Upper lobe of right lung (tissue), 1 donor: ENCODE measurements at places on chromosomes 1 and 21. TPM values are rescaled to one million over a fixed set of nuclear protein-coding genes. Genes with fewer than 3 reads are reported as not detected.

DNA sequence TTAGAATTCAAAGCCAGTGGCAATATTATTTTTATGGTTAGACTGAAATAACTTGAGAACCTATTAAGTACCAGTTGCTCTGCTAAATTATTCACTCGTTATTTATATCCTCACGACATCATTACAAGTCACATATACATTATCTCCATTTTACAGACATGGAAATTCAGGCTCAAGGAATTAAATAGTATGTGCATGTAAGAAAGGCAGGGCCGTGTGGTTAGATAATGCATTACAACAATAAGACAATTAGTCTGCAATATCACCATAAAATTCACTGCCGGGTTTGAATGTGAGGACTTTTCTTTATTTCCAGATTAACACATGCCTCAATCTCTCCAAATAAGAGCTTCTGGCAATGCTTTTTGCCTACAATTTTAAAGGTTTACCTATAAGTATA lies 523.4 kb downstream of the PTBP2 start:
- no peak for DNase-seq

DNA sequence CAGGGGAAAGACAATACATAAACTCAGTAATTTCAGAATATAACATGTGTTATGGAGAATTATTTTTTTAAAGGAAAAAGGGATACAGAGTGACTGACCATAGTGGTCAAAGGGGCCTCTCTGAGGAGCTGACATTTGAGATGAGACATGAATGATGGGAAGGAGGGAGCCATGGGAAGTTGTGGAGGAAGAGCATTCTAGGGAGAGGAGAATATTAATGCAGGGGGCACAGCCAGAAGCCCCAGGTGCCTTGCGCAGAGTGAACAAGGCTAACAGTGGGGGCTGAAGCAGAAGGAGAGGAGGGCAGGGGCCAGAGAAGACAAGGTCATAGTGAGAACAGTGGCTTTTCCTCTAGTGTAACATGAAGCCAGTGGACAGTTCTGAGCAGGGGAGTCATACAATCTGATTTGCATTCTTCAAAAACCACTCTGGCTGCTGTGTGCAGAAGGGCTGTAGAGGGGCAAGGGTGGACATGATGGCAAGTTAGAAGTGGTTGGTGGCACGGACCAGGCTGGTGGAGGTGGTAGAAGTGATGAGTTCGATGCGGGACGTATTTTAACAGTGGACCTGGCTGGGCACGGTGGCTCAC lies 28.2 kb upstream of the IFNLR1 start:
- DNase-seq = no peak

DNA sequence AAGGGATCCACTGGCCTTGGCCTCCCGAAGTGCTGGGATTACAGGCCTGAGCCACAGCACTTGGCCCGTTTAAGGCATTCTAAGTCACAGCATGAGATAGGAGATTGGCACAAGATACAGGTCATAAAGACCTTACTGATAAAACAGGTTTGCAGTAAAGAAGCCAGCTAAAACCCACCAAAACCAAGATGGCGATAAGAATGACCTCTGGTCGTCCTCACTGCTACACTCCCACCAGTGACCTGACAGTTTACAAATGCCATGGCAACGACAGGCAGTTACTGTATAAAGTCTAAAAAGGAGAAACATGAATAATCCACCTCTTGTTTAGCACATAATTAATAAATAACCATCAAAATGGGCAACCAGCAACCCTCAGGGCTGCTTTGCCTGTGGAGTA lies 33.3 kb upstream of the RCC2 start:
- DNase-seq = no peak

- DNase-seq = no peak
These were observed 165.2 kb downstream of the NTMT2 start for GRCh38 chr1:170310951-170311350.

DNA sequence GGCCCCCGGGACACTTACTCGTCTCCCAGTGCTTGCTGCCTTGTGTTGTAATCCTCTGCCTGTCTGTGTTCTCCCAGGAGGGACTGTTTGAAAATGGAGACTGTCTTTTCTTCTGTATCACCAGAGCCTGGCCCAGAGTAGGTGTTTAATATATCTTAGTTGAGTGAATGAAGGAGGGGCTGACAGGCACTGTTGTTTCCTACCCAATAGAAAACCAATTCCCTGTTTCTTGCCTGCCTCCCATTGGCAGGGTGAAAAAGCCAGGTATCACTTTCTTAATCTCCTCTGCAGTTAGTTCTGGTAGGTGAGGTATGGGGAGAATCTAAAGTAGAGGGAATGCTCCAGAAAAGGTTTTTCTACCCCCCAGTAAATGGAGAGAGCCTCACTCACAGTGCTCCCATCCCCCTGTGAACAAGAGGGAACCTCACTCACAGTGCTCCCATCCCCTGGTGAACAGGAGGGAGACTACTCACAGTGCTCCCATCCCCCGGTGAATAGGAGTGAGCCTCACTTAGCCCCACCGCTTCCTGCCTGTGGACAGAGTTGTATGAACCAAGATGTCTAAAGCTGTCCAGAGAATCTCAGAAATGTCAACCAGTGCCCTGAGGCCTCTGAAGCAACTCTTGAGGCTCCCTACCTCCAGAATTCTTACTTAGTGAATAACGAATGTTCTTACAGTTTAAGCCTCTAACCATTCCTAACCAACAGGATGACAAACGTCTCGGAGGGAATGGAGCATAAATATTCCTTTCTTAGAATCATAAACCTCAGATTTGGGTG lies at the start of gene GJA5:
Gene GJA5 (minus strand): TSS at position 122 of the 780 bp plus-strand sequence. CDS start 1,364 bp downstream, outside the sequence.
- DNase-seq = no peak

DNA sequence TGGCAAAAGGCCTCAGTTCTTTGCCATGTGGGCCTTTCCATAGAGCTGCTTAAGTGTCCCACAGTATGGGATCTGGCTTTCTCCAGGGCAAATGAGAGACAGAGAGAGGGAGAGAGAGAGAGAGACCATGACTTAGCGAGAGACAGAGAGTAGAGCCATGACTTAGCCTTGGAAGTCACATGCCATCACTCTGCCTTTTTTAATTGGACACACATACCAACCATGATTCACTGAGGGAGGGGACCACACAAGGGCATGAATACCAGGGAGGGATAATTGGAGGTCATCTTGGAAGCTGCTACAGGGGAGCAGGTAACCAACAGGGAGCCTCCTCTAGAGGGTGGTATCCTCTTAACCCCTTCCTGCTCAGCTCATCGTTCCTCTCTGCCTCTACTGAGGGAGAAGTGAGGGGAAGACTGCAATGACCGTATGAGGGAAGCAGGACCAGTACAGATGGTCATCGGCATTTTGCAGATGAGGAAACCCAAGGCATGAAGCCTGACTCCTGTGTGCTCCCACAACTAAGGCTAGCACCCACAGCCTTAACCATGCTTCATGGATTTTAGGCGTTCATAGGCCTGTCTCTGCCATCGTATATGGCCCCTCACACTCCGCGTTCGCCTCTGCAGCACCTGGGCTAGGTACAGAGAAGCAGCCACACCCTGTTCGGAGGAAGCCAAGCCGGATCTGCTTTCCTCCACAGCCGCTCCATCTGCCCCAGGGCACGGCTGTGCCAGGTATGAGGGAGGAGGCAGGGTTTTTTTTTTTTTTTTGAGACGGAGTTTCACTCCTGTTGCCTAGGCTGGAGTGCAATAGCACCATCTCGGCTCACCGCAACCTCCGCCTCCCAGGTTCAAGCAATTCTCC lies 38.6 kb downstream of the MEF2D start:
- DNase-seq = no peak

- peak; percentile 49 for DNase-seq
These were observed 9.2 kb downstream of the POU3F1 start for GRCh38 chr1:38037221-38037939.

DNA sequence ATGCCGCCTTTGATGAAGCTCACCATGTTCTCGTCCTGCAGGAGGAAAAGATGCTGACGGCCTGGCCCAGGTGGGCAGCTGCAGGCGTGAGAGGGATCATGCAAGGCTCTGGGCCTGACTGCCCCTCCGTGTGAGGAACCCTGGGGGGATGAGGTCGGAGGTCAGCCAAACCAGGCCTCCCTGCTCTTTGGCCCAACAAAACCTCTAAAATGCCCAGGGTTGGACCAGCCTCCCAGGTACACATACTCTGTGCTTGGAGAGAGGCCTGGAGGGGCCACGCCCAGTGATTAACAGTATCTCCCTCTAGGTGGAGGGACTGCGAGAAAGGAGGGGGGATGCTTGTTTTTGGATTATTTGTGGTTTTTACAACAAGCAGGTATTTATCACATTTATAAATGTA lies 21.1 kb downstream of the TTC39A start:
- no peak for DNase-seq

GRCh38 chr21:31043471-31043870 lies 5.2 kb upstream of the KRTAP19-8 start:
- no peak for DNase-seq

DNA sequence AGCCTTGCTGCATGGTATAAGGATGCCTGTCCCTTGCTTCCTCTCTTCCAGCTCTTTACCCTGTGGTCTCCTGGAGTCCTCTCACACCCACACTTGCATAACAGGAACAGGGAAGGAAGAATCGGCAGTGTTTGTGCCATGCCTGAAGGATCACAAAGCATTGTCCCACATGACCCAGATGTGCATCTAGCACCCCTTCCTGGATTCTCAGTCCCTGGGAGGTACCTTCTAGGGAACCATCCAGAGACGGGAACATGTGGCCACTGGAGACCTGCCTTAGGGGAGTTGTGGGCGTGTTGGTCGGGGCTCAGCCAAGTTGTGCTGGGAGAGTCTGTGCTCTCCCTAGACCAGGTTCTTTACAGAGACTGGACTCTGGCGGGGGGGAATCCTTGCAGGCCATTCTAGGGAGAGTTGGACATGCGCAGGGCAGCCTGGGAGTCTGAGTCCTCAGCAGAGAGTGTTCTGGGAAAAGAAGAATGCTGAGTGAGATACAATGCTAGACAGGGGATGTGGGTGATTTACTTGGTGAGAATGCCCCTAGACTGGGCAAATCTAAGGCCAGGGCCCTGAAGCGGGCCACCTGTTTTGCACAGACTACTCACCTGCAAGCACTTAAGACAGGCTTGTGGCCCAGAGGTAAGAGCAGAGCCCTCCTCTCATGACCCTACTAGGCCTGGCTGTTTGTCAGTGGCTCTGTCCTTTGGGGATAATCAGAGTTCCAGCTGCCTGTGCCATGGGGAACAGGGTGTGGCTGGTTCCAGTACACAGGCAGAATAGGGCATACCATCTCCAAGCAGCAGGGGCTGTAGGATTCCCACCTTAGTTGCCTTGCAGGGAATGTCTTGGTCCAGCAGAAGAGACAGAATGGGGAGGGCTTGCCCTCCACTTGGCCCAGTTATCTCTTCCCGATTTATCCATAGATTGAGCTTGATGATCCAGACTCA lies 89.8 kb downstream of the MAN1C1 start:
- DNase-seq = no peak

DNA sequence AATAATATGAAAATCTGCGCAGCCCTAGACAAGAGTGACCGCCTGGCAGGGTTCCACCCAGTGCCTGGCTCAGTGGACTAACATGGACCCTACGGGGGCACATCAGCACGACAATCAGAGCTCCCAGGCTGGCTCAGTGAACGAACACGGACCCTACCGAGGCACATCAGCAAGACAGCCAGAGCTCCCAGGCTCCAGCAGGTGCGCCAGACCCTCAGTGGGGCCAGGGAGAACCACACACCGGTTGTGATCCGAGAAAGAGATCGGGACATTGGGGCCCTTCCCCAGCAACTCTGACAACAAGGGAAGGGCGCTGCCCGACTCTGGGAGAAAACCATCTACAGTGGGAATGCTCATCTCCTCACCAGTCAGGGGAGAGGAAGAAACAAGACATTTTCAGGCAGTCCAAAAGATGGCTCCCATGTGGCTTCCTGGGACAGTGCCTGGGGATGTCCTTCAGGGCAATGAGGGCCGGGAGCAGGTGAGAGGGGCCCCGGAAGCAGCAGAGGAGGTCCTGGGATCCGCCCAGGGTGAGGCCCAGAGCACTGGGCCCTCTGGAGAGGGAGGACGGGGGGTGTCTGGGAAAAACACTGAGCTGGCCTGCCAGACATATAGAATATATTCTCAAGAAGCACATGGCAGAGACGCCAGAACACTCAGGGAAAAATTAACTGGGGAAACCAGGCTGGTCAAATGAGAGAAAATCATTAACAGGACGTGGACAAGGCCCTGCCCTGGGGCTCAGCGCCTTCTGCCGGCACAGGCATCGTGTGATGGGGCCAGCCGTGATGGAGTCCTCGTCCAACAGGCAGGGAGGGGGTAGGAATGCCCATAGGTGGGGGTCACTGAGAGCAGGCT lies 4.8 kb downstream of the ARHGEF16 start:
- no peak for DNase-seq

DNA sequence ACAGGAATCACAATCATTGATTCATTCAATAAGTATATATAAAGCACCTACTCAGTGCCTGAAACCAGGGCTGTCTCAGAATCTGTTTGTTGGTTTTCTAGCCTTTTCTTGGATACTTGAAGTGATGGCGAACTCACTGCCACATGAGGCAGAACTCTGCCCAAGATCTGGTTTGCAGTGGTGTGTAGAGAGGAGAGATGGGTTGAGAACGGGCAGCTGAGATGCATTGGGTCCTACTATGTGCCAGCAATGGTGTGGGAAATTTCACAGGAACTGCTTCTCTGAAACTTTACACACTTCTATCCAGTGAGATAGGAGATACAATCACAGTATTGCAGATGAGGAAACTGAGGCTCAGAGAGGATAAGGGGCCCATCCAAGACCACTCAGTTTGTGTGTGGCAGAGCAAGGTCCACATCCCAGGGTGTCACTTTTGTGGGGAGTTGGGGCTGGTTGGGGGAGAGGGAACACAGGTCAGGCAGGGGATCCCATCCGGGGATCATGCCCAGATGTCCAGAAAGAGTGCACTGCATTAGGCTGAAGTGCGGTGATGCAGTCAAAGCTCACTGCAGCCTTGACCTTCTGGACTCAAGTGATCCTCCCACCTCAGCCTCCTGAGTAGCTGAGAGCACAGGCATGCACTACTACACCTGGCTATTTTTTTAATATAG lies 83.7 kb upstream of the IFFO2 start:
- peak; percentile 25 for DNase-seq

GRCh38 chr1:39102537-39103327 lies 76.6 kb downstream of the NDUFS5 start:
- DNase-seq = no peak

RGSL1 gene
- not detected for total RNA-seq

KCNJ15 gene
- total RNA-seq = 80.1 TPM

SLAMF8 gene
- total RNA-seq = 34.6 TPM

AGPAT3 gene
- 86.0 TPM for total RNA-seq

RAD54L gene
- 1.0 TPM for total RNA-seq

NFASC gene
- 24.1 TPM for total RNA-seq

CD101 gene
- 37.4 TPM for total RNA-seq

LDLRAD1 gene
- 0.41 TPM for total RNA-seq

MGST3 gene
- total RNA-seq = 181 TPM

PGLYRP3 gene
- not detected for total RNA-seq

DNALI1 gene
- 13.2 TPM for total RNA-seq
